ENCODE measurements at places on chromosomes 16 and 17. TPM values are rescaled to one million over a fixed set of nuclear protein-coding genes. Genes with fewer than 3 reads are reported as not detected.

- DNase-seq = no peak
These were observed 43.2 kb downstream of the CLEC16A start for GRCh38 chr16:10987361-10988163.

GRCh38 chr17:27381007-27381501 lies 75.2 kb upstream of the KSR1 start:
- no peak for DNase-seq

DNA sequence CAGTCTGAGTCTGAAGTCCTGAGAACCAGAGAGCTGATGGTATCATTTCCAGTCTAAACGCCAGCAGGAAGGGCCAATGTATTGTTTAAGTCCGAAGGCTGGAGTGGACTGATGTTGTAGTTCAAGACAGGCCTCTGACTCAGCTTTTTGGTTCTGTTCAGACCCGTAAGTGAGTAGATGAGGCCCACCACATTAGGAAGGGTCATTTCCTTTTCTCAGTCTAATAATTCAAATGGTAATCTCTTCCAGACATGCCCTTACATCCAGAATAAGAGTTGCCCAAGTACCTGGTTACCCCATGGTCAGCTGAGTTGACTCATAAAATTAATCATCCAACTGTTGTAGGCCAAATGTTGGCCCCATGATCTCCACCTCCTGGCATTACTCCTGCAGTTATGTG lies 442.6 kb upstream of the HSBP1 start:
- DNase-seq = no peak

- DNase-seq = no peak
These were observed 99.1 kb upstream of the CIBAR2 start for GRCh38 chr16:85211271-85211801.

The PIGS gene
- 45.9 TPM for polyA plus RNA-seq

DNA sequence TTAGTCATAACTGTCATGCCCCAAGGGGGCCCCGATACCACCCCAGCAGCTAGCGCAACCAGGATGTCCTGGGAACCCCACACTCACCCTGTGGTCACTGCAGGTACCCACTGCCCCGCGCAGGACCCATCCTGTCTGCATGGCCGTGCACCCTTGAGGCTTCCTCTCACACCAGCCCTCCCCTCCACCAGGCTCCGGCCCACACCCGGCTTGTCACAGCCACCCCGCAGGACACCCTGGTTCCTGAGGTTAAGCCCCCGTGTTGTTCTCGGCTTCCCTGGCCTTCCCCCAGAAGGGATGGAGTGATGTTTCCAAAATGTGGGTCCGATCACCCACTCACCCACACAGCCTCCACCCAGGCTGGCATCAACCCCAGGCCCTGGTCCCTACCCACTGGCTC lies 7.5 kb downstream of the DNASE1L2 start:
- DNase-seq = no peak

DNA sequence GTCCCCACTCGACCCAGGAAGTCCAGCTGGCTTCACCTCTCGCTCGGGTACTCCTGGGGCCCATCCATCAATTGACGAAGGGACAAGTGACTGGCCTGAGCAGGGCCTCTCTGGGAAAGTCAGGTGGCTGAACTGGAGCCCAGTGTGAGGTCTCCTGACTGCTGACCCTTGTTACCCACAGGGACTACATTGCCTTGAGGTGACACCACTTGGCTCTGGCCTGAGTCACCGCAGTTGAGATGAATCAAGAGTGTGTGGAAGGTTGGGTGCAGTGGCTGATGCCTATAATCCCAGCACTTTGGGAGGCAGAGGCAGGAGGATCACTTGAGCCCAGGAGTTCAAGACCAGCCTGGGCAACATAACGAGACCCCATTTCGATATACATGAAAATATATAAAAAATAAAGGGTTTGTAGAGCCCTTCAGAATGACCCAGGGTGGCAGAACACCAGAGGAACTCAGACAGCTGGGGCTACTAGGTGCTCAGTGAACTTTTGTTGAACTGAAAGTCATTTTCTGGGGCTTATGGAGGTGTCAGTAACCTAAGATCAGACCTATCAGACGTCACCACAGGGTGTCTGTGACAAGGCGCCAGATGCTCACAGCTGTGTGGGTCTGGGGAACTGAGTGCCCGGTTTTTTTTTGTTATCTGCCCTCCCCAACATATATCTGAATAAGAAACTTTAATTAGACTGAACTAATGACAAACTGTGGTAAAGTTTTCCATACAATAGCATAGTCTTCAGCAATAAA lies 14.8 kb upstream of the ZFP90 start:
- no peak for DNase-seq

GRCh38 chr16:86414991-86415740 lies 95.2 kb upstream of the FOXF1 start:
- no peak for DNase-seq

DNA sequence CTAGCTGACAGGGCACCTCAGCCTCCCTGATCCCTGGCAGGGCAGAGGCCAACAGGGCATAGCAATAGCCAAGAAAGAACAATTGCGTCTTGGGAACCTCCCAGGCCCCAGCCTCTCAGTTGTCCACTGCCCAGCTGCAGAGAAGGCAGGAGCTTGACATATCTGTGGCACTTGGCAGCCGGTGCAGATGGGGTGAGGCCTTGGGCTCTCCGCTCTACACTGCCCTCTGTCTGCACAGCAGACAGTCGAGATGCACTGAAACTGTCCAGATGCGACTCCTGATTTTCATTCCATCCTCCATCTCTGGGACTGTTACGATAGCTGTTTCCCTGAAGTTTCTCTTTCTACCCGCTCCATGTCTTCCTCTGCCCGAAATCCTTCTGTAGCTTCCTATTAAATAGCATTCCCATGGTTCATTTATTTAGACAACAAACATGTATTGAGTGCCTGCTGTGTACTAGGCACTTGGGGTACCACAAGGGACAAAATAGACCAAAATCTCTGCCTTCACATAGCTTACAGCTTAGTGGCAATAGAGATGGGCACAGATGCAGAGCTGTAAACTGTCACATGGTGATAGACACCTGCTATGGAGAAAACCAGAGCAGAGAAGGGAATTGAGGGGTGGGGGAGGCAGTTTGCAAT lies 3.3 kb downstream of the POLR3E start:
- peak; percentile 25 for DNase-seq

The RNU2-1 gene
- not detected for polyA plus RNA-seq

- no peak for DNase-seq
These were observed 7.4 kb upstream of the GOSR2 start for GRCh38 chr17:46915596-46915995.

DNA sequence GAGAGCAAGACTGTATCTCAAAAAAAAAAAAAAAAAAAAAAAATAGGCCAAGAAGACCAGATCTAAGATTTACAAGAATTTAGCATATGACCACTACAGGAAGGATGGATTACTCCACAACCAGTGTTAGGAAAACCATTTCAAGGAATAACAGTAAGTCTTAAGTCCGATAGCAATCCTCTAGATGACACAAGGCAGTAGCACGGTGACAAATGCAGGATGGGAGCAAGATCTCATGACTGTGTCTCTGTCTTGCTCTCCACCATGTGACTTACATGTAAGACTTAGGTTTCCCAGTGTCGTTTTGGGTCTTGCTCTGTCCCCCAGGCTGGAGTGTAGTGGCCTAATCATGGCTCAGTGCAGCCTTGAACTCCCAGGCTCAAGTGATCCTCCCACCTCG lies 27.8 kb downstream of the C16orf96 start:
- no peak for DNase-seq

DNA sequence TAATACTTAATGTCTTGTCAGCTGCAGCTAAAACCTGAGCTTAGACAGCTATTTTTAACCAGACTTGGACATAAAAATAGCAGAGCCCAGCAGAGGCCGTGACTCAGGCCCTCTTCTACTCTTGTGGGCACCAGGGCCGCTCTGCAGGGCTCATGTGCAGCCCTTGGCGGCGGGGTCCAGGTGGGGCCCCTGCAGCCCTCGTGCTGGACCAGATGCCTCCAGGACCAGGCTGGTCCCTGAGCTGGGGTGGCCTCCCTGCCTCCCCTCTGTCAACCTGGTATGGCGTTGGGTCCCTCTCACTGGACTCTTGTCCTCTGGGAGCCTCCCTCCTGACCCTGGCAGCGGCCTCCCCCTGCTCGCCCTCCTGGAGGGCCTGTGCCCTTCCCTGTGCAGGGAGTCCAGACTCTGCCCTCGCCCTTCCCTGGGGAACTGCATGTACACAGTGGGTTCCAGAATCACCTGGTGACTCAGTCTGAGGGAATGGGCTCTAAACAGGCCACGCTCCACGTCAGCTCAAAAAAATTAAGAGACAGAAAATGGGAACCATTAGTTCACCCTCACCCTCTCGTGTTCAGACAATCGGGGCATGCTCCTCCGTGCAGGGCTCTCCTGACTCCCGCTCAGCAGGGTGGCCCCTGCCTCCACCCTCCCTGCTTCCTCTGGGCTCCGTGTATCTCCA lies 9.7 kb downstream of the CDK5R1 start:
- no peak for DNase-seq
